Naive thymus-derived CD8-positive, alpha-beta T cell (primary cell): ENCODE measurements at places on chromosomes 13 and 19. TPM values are rescaled to one million over a fixed set of nuclear protein-coding genes. Genes with fewer than 3 reads are reported as not detected.
A peak's percentile ranks its signal among the peaks of the same experiment; 100 is the strongest.

Gene FFAR2
- not detected for total RNA-seq

DNA sequence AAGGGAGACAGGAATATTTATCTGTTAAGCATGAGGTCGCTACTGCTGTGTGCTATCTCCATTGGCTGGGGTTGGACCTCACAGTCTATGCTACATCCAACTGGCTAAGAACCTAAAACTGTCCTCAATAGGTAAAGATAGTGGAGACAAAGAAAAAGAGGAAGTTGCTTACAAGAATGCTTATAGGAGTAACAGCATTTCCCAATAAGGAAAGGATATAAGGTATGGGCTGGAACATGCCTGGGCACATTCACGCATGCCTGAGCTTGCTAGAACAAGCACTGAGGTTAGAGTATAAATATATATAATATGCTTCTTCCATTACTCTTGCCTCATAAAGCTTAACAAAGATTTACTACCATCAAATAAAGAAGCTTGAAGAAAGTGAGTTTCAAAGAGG lies 47.9 kb upstream of the CEACAM21 start:
- H3K4me3 ChIP-seq = no peak overlapping the region
- DNase-seq = no peak
- H3K4me1 ChIP-seq = peaks cover 20% of the 10 kb centered on the region
- H3K36me3 ChIP-seq = peaks cover 5% of the 10 kb centered on the region
- H3K27ac ChIP-seq = no peak overlapping the region

- no peaks in the 10 kb centered on the region for H3K4me1 ChIP-seq
- no peak for DNase-seq
- H3K27me3 ChIP-seq = peaks cover 15% of the 10 kb centered on the region
- H3K27ac ChIP-seq = no peak overlapping the region
- no peaks in the 10 kb centered on the region for H3K36me3 ChIP-seq
- no peak overlapping the region for H3K4me3 ChIP-seq
These were observed 350.9 kb upstream of the NBEA start for GRCh38 chr13:34591129-34591528.

DNA sequence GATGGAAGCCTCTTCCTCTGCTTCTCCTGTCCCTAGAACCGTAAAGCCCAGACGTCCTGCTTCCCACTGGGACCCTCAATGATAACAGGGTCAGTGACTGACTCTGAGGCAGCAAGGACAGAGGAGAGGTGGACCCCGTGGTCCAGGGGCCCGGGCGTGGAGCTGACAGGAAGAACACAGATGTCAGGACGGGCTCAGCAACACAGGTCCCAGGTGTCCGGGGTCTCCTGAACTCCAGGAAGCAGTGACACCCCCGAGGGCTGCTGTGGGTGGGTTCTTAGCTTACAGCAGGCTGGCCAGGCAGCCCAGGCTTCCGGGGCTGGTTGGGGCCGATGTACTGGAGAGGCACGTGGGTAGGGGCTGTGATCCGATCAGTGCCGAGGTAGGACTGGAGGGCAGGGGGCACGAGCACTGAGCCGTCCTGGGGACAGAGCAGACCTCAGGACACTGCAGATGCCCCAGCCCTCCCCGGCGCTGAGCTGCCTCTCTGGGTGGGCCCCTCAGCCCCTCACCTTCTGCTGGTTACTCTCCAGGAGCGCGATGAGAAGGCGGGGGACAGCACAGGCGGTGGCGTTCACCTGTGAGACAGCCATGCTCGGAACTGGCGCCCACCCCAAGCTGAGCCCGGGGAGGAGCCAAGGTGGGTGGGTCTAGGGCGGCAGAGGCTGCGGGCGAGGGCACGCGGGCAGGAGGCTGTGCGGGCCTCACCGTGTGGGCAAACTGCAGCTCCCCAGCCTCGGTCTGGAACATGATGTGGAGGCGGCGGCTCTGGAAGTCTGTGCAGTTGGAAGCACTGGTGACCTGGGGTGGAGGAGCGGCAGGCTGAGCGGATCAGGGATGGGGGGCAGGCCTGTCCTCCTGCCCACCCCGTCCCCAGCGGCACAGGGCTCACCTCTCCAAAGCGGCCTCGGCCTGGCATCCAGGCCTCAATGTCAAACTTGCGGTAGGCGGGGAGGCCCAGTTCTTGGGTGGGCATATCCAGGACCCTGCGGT lies 3.6 kb upstream of the CCER2 start:
- no peaks in the 10 kb centered on the region for H3K4me1 ChIP-seq
- H3K27ac ChIP-seq = no peak overlapping the region
- DNase-seq = no peak
- H3K27me3 ChIP-seq = no peaks in the 10 kb centered on the region
- no peaks in the 10 kb centered on the region for H3K36me3 ChIP-seq

GRCh38 chr13:39915418-39915817 lies 260.0 kb downstream of the COG6 start:
- H3K4me1 ChIP-seq = peaks cover 1% of the 10 kb centered on the region
- no peaks in the 10 kb centered on the region for H3K36me3 ChIP-seq
- no peaks in the 10 kb centered on the region for H3K27me3 ChIP-seq
- no peak overlapping the region for H3K4me3 ChIP-seq

DNA sequence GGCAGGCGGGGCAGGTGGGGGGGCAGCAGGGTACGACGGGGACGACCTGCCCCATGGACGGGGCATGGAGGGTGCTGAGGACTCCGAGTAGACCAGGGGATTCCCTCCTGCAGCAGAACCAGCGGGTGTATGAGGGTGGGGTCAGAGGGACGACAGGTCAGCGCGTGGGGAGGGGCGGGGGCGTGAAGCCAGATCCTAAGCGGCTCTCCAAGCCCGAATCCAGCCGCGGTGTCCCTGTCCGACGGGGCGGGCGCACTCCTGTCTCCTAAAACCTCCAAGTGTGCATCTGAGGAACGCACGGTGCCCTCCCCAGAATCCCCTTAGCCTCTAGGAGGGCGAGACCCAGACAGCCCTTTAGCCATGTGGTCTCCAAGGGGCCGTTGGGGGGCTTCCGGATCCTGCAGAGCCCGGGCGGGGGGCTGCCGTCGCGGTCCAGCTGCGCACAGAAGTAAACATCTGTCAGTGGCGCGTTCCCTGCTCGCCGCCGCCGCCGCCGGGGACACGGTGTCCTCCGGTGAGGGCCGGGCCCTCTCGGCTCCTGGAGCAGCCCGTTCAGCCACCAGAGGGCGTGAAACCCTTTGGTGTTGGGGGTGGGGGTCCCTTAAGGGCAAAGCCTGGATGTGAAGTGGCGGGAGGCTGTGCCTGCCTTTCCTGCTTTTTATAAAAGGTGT lies 730 bp downstream of the NRTN start:
- H3K27ac ChIP-seq = no peak overlapping the region
- peak overlapping the region; percentile 82 for H3K4me3 ChIP-seq
- no peaks in the 10 kb centered on the region for H3K36me3 ChIP-seq
- peaks cover 2% of the 10 kb centered on the region for H3K27me3 ChIP-seq
- DNase-seq = peak; percentile 56
- peaks cover 27% of the 10 kb centered on the region for H3K4me1 ChIP-seq

DNA sequence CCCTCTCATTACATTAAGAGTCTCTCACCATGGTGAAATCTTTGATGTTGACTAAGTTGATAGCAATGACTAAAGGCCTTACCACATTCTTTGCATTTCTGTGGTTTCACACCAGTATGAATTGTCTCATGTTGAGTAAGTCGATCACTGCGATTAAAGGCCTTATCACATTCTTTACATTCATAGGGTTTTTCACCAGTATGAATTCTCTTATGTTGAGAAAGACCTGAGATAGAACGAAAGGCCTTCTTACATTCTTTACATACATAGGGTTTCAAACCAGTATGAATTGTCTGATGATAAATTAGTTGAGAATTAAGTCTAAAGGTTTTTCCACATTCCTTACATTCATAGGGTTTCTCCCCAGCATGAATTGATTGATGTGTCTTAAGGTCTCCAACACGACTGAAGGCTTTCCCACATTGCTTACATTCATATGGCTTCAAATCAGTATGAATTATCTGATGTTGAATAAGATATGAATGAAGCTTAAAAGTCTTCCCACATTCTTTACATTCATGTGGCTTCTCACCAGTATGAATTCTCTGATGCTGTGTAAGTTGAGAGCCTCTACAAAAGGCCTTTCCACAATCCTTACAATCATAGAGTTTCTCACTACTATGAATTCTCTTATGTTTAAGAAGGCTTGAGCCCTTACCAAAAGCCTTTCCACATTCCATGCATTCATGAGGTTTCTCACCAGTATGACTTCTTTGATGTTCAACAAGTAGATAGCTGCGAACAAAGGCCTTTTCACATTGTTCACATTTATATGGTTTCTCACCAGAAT lies 45.6 kb downstream of the ZNF283 start:
- H3K27ac ChIP-seq = no peak overlapping the region
- DNase-seq = no peak
- peaks cover 47% of the 10 kb centered on the region for H3K36me3 ChIP-seq

- peaks cover 5% of the 10 kb centered on the region for H3K4me1 ChIP-seq
- DNase-seq = no peak
- H3K36me3 ChIP-seq = no peaks in the 10 kb centered on the region
- H3K4me3 ChIP-seq = no peak overlapping the region
These were observed 173.9 kb upstream of the UBL3 start for GRCh38 chr13:30024125-30024865.

GRCh38 chr19:39194832-39195542 lies 1.8 kb upstream of the NCCRP1 start:
- no peaks in the 10 kb centered on the region for H3K36me3 ChIP-seq
- no peak for DNase-seq
- peaks cover 31% of the 10 kb centered on the region for H3K27me3 ChIP-seq
- H3K4me3 ChIP-seq = peak overlapping the region; percentile 55
- H3K4me1 ChIP-seq = peaks cover 20% of the 10 kb centered on the region
- H3K27ac ChIP-seq = no peak overlapping the region

DNA sequence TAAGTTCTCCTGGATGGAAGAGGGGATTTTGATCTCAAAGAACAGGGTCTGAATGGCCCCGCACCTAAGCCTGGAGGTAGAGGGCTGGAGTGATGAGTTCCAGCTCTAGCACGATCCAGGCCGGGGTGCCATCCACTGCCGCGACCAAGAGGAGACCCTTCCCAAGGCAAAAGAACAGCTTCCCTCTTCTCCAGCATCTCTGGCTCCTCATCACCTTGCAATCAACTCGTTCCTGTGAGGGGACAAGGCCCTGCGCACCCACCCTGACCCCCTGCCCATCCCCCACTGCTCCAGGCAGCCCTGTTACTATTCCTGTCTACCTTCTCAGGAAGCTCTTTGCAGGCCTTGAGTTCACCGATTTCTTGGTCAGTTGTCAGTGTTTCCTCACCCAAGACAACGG lies 17.8 kb downstream of the COL4A1 start:
- H3K36me3 ChIP-seq = no peaks in the 10 kb centered on the region
- no peak overlapping the region for H3K4me3 ChIP-seq
- no peak overlapping the region for H3K27ac ChIP-seq
- H3K27me3 ChIP-seq = peaks cover 16% of the 10 kb centered on the region

GRCh38 chr19:38514812-38515633 lies 81.5 kb downstream of the RYR1 start:
- H3K27ac ChIP-seq = no peak overlapping the region
- H3K4me3 ChIP-seq = no peak overlapping the region
- H3K4me1 ChIP-seq = peaks cover 7% of the 10 kb centered on the region
